ENCODE measurements at places on chromosomes 6 and 20. TPM values are rescaled to one million over a fixed set of nuclear protein-coding genes. Genes with fewer than 3 reads are reported as not detected.

DNA sequence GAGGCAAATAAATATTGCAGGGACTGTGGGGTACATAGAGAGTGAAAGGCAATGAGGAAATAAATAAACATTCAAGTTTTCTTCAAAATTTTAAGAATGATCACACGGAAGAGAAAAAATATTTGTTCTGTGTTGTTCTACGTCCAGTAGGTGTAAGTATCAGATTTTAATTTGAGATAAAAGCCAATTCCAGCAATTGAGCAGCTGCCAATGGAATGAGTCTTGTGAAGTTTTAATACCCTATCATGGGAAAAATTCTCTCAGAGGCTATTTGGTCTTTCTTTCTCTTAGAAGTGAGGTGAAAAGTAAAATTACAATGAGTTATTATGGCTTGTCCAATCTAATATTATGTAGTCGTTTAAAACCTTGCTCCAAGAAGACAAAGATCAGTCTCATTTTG is 195.7 kb upstream of the CITED2 start:
- no peak overlapping the region for H3K4me3 ChIP-seq
- peak overlapping the region; percentile 63 for H3K27ac ChIP-seq
- DNase-seq, result no peak
- no peaks in the 10 kb centered on the region for H3K27me3 ChIP-seq
- no peaks in the 10 kb centered on the region for H3K36me3 ChIP-seq

GRCh38 chr6:155152211-155153076 is 111.4 kb upstream of the CLDN20 start:
- no peaks in the 10 kb centered on the region for H3K36me3 ChIP-seq
- H3K4me3 ChIP-seq, result no peak overlapping the region
- peaks cover 44% of the 10 kb centered on the region for H3K4me1 ChIP-seq
- H3K27me3 ChIP-seq, result no peaks in the 10 kb centered on the region
- no peak for DNase-seq

DNA sequence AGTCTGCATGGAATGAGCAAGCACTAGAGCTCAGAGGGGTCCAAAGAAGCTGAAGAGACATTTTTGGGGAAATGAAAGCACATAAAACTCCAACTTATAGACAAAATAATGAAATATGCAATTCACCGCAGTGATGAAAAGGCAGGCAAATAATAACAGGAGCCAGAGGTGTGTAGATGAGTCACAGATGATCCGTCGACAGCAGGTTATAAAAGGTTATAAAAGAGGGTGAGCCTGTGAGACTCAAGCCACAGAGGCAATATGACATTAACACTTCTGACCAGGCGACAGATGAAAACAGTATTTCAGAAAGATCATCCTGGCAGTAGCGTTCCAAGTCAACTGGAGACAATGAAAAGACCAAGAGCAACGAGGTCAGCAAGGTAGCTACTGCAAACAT is 35.8 kb upstream of the ANKRD60 start:
- H3K4me1 ChIP-seq, result peaks cover 25% of the 10 kb centered on the region
- H3K4me3 ChIP-seq, result no peak overlapping the region
- H3K36me3 ChIP-seq, result peaks cover 2% of the 10 kb centered on the region
- peak; percentile 42 for DNase-seq
- no peaks in the 10 kb centered on the region for H3K27me3 ChIP-seq
- H3K27ac ChIP-seq, result no peak overlapping the region

Gene ARG1
- not detected for total RNA-seq

All from PC-3 (cell line).